ENCODE measurements at places on chromosomes 7 and 10.

GRCh38 chr7:23531050-23531793 lies 559 bp downstream of the TRA2A start:
- DNase-seq: peak; percentile 35

DNA sequence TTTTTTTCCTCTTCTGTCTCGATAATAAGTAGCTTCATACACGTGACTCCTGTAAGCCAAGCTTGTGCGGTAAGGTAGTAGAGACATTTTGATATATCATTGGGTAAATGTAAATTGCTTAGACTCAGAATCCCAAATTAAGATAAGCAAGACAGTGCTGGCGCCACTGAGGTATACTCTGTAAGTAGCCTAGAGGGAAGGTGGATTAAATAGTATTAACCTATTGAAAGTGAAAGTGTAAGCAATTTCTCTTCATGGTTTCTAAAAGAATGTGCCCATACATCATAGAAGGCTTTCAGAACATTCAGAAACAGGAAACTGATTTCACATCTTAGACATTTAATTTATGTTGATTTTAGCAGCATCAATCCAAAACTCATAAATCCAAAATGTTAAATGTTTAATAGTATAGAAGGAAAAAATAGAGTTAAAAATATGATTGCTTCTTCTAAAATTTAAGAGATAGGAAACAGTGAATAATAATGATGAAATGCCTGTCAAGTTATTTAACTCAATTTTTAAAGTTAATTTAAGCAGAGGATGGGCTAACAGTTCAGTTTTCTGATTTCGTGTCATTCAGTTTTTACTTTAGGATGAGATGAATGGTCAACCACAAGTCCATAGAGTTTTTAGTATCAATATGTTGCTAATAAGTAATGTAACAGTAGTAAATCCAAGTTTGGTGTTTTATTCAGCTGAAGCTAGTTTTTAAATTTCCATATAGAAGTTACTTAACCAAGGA lies 36.8 kb downstream of the LRRC72 start:
- DNase-seq: no peak

- DNase-seq: no peak
Measured at GRCh38 chr10:99654390-99655175, 4.7 kb upstream of the ENTPD7 start.

- no peak for DNase-seq
Measured at GRCh38 chr7:115585015-115585718, 445.4 kb downstream of the TFEC start.

DNA sequence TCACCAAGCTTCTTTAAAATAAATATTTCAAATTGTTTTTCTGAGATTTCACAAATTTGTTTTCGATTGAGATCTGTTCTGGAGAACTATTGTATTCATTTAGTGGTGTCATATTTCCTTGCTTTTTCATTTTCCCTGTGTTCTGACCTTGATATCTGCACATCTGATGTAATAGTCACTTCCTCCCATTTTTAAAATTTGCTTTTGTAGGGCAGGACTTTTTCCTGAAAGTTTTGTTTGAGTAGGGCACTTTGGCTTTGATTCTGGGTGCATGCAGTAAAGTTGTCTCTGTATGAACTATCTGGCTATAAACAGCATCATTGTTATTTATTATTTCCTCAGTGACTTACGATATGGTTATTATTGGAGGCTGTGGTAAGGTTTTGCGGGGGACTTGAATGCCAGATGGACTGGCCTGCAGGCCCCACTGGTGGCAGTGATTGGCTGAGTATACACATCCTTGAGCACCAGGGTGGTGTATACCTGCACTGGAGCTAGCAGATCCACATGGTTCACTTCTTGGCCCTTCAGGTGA lies 83.6 kb downstream of the CSTF2T start:
- no peak for DNase-seq

- DNase-seq: no peak
Measured at GRCh38 chr7:76343294-76343930, 15.4 kb downstream of the YWHAG start.

GRCh38 chr10:58351616-58352578 lies 17.1 kb downstream of the UBE2D1 start:
- DNase-seq: peak; percentile 48

DNA sequence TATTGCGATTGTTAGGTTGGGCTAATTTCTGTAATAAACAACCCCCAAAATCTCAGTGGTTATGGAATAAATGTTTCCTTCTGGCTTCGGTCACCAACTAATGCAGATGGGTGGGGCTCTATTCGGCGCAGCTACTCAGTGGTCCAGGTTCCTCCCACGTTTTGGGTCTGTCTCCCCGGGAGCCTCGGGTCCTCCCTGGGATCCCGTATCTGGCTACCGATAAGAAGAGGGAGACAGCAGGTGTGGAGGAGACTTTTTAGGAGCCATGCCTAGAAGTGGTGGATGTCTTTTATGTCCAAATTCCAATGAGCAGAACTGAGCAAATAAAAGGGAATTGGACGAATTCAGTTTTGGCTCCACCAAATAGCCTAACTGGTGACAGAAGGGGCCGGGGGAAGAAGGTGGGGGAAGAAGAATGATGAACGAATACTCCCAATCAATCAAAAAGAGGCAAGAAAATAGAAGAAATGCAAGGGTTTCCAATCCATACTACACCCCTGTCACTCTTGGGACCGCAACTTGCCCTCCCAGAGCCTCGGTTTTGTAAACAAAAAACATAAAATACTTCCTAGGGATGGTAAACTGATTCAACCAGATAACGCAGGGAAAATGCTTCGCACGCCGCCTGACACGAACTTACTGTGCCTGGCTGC lies 498 bp upstream of the C10orf53 start:
- no peak for DNase-seq

- no peak for DNase-seq
Measured at GRCh38 chr10:16520900-16521299, 779 bp downstream of the C1QL3 start.

- no peak for DNase-seq
Measured at GRCh38 chr7:134375206-134375605, 58.5 kb upstream of the SLC35B4 start.

All from midbrain (tissue), 1 donor.